Stimulated activated naive CD4-positive, alpha-beta T cell treated with Interleukin-2 at 50 U/mL for 16 hours (primary cell): ENCODE measurements at places on chromosomes 6 and 20.

GRCh38 chr6:159305159-159305558 lies 136.0 kb downstream of the FNDC1 start:
- DNase-seq: no peak

DNA sequence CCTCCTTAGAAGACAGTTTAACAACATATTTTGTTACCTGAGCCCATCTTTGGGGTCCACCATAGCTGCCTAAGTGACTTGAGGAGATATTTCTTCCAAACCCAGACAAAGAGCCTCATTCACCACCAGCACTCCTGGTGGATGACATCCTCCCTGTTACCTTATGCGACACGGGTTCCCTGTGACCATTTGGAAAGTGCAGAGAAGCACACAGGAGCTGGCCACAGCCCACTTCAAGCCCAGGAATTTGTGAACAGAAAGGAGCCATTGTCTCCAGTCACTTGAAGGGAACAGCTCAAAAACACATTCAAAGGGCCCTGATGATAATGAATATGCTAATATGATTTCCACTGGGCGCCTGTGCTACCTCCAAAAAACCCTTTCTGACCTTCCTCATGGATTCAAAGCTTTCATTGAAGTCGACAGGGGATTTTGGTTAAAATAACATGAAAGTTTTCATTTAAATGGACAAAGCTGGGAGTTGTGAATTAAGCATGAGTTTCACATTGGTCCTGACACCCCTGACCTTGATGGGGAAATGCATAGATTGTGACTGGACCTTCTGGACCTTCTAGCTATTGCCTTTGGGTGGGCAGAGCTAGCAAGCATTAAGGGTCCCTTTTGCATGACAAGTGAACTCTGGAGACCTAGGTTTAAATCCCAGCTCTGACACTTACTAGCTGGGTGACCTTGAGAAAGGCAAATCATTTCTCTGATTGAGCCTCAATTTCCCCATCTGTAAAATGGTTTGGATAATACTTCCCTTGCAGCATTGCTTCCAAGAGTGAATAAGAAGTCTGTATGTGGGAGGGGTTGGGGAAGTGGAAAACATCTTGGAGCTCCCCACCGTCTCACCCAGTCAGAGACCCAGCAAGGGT lies 83.3 kb upstream of the SIRPA start:
- DNase-seq: no peak

DNA sequence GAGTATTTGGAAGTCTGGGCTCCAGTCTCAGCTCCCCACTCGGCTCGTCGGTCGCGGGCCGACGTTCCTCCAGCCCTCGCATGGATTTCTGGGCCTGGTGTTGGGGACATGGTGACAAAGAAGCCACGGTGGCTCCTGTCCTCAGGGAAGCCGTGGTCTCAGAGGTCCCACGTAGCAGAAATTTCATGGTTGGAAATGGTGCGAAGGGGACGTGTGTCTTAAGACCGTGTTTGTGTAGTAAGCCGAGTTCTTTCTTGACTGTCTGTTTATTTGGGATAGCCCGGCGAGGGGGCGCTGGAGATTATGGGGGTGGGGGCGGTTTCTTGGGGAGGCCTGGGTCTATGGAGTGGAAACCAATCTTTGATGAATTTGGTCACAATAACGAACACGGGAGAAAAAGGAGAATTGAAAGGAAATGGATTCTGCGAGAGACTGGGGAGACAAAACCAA lies 23.5 kb upstream of the MAP3K7 start:
- DNase-seq: no peak

GRCh38 chr6:22083119-22083518 lies 213.7 kb downstream of the PRL start:
- DNase-seq: no peak

- DNase-seq: no peak
Measured at GRCh38 chr6:98847779-98848538, 13.6 kb downstream of the POU3F2 start.

DNA sequence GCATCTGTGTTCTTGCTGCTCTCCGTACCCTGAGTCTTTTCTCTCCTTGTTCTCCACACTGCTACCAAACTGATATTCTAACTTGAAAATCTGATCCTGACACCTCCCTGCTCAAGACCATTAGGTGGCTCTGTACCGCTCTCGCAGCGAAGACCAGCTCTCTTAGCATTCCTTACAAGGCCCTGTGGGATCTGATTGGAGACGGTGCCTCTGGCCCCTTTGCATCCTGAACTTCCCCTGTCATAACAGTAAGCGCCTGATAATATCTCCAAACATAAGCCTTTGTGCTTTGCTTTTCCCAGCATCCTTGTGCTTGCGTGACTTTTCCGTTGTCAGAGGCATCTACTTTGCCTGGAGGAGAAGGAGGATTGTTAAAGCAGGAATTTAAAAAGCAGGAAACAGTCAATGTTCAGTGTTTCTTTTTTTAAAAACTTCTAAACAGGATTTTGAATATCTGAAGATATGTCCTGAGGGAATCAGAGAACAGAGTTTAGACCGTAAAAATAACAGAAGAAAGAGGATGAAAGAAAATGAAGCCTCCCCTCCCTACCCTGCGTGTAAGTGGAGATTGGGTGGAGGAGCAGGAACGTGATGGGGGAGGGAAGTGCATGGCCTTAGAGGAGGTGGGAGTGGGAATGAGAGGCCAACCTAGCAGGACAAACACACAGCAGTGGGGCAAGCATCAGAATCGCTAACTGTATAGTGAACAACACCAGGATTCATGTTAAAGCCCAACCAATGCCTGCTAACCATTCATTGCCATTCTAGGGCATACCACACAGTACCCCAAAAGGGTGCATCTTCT lies 89.2 kb upstream of the STMND1 start:
- no peak for DNase-seq

DNA sequence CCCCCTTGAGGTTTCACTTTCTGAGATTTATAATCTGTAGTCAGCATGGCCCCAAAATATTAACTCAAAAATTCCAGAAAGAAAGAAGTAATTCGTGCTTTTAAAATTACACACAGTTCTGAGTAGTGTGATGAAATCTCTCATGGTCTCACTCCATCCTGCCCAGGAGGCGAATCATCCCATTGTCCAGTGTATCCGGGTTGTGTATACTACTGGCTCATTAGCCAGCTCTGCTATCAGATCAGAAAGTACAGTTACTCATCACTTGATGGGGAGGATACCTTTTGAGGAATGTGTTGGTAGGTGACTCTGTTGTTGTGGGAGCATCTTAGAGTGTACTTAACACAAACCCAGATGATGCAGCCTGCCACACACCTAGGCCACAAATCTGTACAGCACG lies 65.2 kb downstream of the CDC5L start:
- DNase-seq: no peak

DNA sequence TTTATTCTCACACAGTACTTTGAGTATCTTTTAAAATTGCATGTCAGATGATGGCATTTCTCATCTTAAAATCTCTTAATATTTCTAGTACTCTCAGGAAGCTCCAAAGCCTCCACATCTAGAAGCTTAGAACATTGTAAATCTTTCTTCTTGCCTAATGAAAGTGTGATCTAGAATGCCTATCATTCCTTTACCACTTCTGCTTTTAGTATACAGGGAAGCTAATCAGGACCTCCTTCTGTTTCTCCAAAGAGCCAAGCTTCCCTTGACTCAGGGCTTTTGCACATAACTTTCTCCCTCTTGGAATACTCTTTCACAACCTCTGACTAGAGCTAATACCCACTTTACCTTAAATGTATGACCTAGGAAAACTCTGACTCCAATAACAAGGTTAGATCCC lies 7.5 kb upstream of the ELOVL4 start:
- no peak for DNase-seq

DNA sequence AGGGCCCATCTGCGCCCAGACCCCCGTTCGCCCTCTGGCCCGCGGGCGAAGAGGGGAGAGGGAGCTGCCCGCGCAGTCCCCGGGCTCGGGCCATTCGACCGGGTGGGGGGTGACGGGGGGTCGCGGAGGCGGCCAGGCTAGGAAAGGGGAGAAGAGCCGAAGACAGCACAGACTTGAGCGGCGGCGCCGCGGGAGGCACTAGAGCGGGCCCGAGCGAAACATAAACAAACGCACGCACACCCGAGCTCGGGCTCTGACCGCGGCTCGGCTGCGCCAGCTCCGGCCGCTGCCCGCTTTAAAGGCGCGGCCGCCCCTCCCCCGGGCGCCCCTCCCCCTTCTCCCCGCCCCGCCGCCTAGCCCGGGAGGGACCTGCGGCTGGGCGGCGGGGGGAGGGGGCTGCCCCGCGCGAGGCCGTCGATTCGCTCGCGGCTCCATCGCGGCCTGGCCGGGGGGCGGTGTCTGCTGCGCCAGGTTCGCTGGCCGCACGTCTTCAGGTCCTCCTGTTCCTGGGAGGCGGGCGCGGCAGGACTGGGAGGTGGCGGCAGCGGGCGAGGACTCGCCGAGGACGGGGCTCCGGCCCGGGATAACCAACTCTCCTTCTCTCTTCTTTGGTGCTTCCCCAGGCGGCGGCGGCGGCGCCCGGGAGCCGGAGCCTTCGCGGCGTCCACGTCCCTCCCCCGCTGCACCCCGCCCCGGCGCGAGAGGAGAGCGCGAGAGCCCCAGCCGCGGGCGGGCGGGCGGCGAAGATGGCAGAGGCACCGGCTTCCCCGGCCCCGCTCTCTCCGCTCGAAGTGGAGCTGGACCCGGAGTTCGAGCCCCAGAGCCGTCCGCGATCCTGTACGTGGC lies at the start of gene FOXO3:
FOXO3 (plus strand) TSS at position 455 of the 846 bp plus-strand sequence; CDS start at position 747, 292 bp downstream.
- DNase-seq: peak; percentile 58

DNA sequence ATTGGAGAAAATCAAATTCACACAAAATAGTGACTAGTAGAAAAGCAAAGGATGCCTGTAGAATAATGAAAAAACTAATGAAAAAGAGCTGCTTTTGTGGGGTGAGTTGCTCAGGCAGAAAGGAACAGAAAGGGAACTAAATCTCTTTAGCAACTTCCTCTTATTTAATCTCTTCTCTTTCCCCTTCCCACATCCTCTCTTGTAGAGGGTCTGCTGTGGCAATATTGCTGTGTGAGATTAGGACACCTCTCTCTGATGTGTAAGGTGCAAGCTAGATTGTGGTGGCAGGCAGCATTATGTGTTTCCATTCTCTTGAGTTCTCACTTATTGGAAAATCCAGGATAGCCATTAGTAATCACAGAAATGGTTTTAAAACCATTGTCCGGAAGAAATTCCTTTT lies 49.7 kb downstream of the SYNE1 start:
- DNase-seq: no peak

- DNase-seq: no peak
Measured at GRCh38 chr6:117568831-117569410, 33.4 kb downstream of the GOPC start.

GRCh38 chr6:16398587-16398986 lies 160.2 kb downstream of the GMPR start:
- DNase-seq: no peak
